ENCODE measurements at places on chromosomes 4 and X.

GRCh38 chr4:15510961-15511360, 41.3 kb downstream of the CC2D2A start:
- no peak for DNase-seq

DNA sequence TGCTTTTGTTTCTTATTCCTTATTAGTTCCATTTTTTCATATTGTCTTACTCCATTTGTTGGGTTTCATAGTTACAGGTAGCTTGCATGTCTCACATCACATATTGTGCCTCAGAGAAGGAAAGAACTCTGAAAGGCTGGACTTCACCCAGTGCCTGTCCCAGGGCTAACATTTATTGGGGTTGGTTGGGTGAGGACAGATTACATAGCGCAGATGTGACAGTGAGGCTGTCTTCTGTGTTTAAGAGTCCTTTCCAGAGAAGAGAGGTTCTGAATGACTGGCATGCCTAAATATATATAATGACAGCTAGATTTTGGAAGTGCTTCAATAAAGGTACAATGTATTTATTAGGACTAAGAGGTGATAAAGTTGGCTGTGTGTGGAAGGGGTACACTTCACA, 2.7 kb downstream of the ZNF330 start:
- no peak for DNase-seq

DNA sequence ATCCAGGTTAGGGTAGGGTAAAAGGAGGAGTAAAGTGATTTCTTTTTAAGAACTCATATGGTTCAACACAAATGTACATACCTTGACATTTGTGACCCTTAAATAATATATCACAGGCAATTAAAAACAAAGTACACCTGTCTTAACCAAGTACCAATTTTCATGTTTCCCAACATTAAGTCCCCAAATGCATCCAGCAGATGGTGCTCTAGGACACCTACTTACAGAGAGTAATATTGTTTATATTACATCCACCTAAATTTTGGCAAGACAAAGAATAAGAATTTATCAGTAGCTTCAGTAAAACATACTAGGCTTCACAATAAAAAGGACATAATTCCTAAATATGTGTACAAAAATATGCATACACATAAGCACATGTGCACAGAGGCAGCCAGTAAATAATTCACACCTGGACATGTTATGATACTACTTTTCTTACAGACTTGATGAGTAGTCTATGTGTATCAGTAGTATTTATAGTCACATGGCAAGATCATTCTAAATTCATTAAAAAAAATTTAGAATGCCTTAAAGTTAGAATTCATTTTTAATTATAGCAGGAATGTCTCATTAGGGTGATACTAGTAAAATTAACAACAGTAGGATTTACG, 219.7 kb downstream of the DCLK2 start:
- no peak for DNase-seq

- no peak for DNase-seq
These were observed 4.4 kb upstream of the PRKX start for GRCh38 chrX:3717742-3718420.
